ENCODE measurements at places on chromosomes 16 and 17.

DNA sequence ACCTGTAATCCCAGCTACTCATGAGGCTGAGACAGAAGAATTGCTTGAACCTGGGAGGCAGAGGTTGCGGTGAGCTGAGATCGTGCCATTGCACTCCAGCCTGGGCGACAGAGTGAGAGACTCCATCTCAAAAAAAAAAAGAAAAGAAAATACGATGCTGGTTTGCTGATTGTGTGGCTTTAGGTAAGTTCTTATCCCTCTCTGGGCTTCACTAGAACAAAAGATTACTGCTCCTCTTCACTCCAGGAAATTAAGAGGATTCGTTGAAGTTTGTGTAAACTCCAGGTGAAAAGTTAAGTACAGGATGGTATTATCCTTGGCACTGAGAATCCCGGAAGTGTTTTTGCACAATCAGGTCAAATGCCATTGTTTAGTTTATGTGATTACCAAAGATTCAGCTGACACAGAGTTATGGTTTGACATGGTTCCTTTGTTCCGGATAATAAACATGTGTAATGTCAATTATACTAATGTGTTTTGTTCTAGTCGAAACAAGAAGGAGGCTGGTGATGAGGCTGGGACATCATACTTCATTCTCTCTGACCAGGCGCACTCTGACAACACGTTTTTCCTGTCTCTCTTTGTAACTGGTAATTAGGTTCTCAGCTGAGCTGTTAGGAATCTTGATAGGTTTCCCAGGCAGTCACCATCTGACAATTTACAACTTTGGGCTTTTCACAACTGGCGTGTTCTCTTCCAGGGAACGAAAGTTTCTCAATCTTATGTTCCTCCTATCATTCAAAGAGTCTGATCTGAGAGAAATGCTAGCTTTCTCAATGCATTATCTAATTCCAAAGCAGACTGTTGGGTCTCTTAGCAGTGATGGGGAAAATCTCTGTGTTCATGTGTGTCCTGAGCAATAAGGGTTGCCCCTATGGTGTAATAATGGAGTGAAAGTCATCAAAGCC lies 10.8 kb upstream of the TAOK1 start:
- no peak for DNase-seq

GRCh38 chr17:39782980-39783379 lies 45.2 kb downstream of the GRB7 start:
- no peak for DNase-seq

GRCh38 chr17:41784207-41784744 lies 2.2 kb downstream of the JUP start:
- DNase-seq = peak; percentile 50

DNA sequence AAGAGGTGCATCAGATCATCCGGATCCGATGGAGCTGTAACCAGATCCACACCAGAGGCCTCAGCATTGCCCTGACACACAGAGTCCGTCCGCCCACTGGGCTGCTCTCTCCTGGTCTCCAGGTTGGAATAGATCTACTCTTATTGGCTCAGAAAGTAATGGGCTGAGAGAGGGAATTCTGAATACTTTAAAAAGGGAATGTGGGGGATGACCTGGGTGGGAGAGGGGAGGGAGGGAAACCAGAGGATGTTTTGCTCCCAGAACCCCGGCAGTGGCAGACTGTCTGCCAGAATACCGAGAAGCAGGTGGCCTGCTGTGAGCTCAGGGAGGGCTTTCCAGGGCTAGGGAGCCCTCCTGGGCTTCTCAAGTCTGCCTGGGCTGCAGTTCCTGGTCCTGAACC lies 126.5 kb downstream of the ENGASE start:
- no peak for DNase-seq

GRCh38 chr17:48110761-48111160 lies 3.2 kb downstream of the SNX11 start:
- no peak for DNase-seq

GRCh38 chr17:77212833-77213777 lies 72.3 kb downstream of the SEC14L1 start:
- no peak for DNase-seq

DNA sequence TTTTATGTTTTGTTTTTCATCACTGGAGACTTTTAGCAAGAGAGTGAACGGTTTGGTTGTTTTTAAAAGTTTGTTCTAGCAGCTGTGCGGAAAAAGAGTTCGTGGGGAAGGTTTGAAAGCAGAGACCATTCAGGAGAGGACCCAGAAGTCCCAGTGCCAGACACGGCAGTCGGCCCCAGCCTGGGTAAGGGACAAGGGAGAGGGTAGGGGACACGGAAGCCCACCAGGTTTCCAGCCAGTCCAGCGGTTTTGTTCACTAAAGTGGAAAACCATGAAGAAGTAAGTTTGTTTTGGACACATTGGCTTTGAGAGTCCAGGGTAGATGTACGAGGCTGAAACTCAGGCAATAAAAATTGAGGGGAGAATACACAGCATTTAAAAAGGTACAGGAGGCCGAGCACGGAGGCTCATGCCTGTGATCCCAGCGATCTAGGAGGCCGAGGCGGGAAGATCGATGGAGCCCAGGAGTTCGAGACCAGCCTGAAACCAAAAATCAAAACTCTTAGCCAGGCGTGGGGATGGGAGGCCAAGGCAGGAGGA lies 56.8 kb upstream of the RPH3AL start:
- no peak for DNase-seq

DNA sequence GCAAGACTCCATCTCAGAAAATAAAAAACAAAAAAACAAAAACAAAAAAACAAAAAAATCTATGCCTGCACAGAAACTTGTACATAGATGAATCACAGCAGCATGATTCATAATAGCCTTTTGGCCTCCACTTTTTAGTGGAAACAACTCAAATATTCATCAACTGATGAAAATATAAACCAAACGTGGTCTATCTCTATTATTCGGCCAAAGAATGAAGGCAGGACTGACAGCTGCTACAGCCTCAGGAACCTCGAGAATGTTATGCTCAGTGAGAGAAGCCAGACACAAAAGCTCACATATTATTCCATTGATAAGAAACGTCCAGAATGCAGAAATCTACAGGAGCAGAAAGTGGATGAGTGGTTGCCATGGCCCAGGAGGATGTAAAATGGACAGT lies 19.8 kb downstream of the PPL start:
- DNase-seq = no peak

DNA sequence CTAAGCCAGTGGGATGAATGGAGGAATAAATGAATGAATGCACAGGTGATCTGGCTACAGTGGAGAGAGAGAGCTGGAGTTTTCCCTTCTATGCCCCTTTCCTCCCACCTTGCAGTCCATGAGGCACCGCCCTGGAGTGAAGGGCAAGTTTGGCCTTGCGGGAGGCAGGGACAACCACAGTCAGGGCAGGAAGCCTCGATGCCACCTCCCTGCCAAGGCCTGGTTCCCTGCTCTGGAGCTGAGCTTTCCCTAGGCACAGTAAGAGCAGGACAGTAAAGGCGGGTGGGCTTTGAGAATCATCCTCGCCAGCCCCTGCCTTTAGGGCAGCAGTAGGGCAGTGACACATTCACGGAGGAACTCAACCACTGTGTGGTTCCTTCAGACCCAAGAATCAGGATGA lies 72.6 kb downstream of the RBFOX3 start:
- DNase-seq = no peak

- DNase-seq = peak; percentile 62
Measured at GRCh38 chr16:2964475-2965336, 631 bp downstream of the KREMEN2 start.

- DNase-seq = no peak
Measured at GRCh38 chr17:68820476-68820824, 134.7 kb downstream of the ABCA8 start.

DNA sequence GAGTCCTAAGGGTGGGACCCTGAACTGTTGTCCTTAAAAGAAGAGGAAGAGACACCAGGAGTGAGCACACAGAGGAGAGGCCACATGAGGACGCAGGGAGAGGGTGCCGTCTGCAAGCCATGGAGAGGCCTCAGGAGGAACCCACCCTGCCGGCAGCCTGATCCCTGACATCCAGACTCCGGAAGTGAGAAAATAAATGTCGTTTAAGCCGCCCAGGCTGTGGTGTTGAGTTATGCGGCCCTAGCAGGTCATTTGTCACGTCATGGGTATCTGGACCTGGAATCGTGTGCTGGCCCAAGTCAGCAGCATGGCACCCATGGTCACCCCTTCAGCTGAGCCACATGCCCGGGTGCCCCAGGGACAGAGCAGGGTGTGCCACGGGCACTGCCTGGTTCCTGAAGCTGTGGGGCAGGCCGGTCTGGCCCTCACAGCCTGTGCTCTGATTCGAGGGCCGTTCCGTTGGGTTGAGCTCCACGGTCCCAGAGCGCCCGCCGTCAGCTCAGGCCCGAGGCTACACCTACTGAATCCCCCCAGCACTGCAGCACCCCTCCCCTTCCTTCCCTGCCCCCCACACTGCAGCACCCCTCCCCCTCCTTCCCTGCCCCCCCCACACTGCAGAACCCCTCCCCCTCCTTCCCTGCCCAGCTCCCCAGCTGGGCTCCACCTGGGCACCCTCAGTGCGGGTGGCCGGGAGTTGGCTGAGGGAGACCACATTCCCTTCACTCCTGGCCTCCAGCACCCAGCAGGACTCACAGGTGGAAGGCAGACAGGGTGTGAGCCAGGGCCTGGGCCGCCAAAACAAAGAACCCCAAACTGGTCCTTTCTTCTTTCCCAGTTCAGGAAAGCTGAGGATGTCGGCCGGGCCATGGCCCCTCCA lies 2.7 kb upstream of the CCDC57 start:
- DNase-seq = peak; percentile 80

DNA sequence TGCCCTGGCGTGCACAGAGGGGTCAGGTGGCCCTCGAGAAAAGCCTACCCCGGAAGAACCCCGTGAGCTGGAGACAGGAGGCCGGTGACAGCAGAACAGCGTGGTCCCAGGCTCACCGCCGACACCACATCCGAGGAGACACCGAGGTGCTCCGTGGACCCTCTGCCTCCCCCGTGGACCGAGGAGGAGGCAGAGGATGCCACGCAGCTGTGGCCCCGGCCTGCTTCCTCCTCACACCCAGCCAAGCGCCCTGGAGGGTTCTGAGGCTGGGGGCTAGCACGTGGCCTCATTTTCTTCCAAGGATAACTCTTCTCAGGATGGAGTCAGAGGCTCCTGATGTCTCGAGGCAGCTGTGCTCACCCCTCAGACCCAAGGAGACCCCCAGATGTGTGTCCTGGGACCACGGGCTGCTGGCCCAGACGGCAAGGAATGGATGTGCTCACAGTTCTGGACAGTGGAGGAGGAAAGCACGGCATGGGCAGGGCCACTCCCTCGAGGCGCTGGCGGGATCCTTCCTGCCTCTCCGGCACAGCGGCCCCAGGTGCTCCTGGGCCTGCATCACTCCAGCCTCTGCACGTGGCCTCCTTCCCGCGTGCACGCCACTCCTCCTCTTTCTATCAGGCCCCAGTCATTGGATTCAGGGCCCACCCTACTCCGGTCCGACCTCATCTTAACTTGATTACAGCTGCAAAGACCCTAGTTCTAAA lies 4.4 kb upstream of the PVALEF start:
- no peak for DNase-seq

DNA sequence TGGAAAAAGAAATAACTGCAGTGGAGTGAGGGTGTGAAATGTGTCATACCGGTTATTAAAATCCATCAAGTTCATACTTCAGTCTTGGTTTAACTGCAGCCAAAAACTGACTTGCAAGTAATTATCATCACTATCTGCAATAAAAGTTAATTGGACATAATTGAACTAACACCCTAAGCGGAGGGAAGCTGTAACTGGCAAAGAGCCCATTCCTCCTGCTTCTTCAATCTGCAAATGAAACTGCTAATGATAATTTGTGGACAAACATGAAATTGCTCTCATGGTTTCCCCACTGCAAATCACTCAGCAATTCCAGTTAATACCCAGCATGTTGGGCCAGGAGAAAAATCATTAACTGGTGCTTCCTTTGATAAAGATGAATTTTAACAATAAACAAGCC lies 46.5 kb downstream of the FAM222B start:
- no peak for DNase-seq

DNA sequence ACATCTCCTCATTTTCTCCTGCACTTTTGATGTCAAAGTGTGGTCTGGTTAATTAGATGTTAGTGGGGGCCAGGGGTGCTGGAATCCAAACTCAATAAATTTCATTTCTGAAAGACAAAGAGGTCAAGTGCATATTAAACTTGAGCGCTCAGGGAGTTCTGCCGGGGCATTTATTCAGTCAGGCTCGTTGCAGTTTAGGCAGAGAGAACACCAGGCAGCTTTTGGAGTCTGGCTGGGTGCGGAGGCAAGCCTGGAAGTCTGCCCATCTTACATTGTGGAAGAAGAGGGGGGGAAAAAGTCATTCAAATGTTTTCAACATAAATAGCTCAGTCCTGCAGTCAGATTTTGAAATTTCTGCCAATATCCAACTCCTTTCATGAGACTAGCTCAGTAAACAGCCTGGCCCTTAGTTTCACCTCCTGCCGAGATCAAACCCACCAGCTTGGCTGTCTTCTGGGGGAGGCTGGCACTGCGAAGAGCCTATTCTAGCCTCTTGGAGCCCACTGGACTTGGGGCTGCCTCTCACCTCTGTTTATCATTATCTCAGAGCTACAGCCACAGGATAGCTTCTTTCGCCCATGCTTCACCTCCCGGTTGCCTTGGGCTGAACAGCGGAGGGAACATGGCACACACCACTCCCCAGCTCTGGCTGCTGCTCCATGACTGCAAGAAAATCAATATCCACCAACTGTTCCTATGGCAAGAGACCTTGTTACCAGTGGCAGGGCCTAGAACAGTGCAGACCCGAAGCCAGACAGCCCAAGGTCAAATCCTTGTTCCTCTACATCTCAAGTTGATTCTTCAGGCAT lies 177.4 kb upstream of the CDH5 start:
- DNase-seq = peak; percentile 57

Data from AG08396 (cell line).